Peyer's patch (tissue), 4 donors: ENCODE measurements at places on chromosomes 6 and 20. TPM values are rescaled to one million over a fixed set of nuclear protein-coding genes. Genes with fewer than 3 reads are reported as not detected.

- no peak overlapping the region for H3K4me3 ChIP-seq
- no peak for DNase-seq
- H3K4me1 ChIP-seq = no peaks in the 10 kb centered on the region
- H3K27me3 ChIP-seq = no peaks in the 10 kb centered on the region
- no peak overlapping the region for H3K27ac ChIP-seq
- no peaks in the 10 kb centered on the region for H3K36me3 ChIP-seq
Measured at GRCh38 chr20:23112595-23112994, 26.5 kb upstream of the CD93 start.

- no peaks in the 10 kb centered on the region for H3K27me3 ChIP-seq
- no peak overlapping the region for H3K4me3 ChIP-seq
- H3K4me1 ChIP-seq = no peaks in the 10 kb centered on the region
- DNase-seq = peak; percentile 67
- H3K36me3 ChIP-seq = peaks cover 32% of the 10 kb centered on the region
Measured at GRCh38 chr20:34475979-34476736, 40.1 kb upstream of the DYNLRB1 start.

DNA sequence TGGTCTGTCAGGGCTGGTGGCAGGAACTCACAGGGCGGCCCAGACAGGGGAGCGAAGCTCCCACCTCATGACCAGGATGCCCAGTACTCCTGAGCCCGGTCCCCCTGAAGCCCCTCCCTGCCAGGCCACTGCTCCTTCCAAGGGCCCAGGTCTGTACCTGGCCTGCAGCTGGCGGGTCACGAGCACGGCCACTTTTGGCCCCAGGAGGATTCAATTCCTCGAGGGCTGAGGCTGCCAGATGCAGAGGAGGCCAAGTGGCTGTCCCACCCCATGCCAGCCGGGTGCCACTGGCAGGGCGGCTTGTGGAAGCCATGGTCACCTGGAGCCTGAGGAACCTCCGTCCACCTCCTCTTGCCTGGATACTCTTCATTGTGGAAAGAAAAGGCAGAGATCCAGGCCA is 17.4 kb downstream of the PMEPA1 start:
- H3K36me3 ChIP-seq = no peaks in the 10 kb centered on the region
- peak overlapping the region; percentile 58 for H3K27ac ChIP-seq
- H3K4me1 ChIP-seq = no peaks in the 10 kb centered on the region
- H3K27me3 ChIP-seq = no peaks in the 10 kb centered on the region
- no peak overlapping the region for H3K4me3 ChIP-seq

- H3K27ac ChIP-seq = no peak overlapping the region
- no peaks in the 10 kb centered on the region for H3K27me3 ChIP-seq
- H3K4me3 ChIP-seq = no peak overlapping the region
- H3K4me1 ChIP-seq = no peaks in the 10 kb centered on the region
Measured at GRCh38 chr20:57198132-57199072, 68.0 kb downstream of the BMP7 start.

DNA sequence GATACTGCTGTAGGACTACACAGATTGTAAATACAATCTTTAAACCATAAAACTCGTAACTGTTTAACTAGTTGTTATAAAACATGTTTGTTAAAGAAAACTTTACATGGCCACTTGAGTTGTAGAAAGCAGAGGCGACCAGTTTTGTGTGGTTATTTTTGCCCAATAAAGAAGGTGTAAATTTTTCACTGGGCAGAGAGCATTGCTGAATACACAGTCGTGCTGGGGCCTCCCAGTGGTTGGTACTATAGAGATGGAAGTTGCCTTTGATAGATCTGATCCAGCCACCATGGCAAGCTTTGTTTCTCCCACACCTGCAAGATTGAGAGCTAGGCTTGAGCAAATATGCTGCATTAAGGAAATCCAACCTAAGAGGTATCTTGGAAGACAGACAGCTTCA is 34.0 kb upstream of the YWHAB start:
- H3K4me1 ChIP-seq = no peaks in the 10 kb centered on the region
- H3K36me3 ChIP-seq = no peaks in the 10 kb centered on the region
- DNase-seq = no peak
- H3K4me3 ChIP-seq = no peak overlapping the region
- H3K27me3 ChIP-seq = no peaks in the 10 kb centered on the region

DNA sequence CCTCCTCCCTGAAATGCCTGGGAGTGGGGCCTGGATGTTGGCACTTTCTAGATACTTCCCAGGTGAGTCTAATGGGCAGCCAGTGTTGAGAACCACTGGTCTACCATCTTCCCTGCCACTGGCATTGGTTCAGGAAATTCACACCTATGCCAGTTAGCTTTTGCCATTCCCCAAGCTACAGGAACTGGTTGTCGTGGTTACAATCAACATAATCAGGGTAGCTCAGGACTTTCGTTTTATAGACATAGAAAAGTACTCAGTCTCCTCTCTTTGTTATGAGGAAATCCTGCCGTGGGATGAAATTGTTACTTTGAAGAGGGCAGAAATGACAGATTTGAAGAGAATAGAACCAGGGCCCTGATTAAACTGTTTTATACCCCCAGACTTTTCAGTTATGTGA is 127.9 kb upstream of the FOXO3 start:
- H3K4me1 ChIP-seq = no peaks in the 10 kb centered on the region
- no peak overlapping the region for H3K27ac ChIP-seq
- H3K27me3 ChIP-seq = no peaks in the 10 kb centered on the region
- DNase-seq = no peak
- no peaks in the 10 kb centered on the region for H3K36me3 ChIP-seq

ABCC10 gene
- total RNA-seq = 75.2 TPM
